ENCODE measurements at places on chromosomes 5 and 9.

DNA sequence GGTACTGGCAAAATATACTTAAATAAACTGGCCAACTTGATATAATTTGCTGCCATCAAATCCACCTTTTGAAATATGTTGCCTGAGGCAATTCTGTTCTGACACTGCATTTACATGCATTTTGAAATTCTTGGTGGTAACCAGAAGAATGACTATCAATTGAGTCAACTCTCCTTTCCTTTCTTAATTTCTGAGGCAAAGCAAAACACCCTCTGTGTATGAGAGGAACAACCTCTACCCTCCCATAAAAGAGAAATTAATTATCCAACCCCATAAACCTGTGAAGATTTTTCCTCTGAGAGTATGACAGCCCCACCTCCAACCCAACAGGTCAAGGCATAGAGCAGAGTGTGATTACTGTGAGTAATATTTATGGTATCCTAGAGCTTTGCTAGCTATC lies 286.8 kb downstream of the NR2F1-AS1 start:
- no peak for DNase-seq

- no peak for DNase-seq
These were observed 118.4 kb downstream of the ZNF608 start for GRCh38 chr5:124627815-124628595.

DNA sequence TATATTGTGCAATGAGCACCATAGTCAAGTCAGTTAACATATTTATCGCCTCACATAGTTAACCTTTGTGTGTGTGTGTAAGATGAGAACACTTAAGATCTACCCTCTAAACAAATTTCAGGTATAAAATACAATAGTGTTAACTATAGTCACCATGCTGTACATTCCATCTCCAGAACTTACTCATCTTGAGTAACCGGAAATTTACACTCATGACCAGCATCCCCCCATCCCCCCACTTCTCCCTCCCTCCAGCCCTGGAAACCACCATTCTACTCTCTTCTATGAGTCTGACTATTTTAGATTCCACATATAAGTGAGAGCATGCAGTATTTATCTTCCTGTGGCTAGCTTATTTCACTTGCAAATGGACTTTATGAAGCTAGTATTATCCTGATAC lies 40.3 kb downstream of the ZNF354A start:
- DNase-seq = no peak

- no peak for DNase-seq
These were observed 152.6 kb upstream of the MAST4 start for GRCh38 chr5:66443462-66444130.

DNA sequence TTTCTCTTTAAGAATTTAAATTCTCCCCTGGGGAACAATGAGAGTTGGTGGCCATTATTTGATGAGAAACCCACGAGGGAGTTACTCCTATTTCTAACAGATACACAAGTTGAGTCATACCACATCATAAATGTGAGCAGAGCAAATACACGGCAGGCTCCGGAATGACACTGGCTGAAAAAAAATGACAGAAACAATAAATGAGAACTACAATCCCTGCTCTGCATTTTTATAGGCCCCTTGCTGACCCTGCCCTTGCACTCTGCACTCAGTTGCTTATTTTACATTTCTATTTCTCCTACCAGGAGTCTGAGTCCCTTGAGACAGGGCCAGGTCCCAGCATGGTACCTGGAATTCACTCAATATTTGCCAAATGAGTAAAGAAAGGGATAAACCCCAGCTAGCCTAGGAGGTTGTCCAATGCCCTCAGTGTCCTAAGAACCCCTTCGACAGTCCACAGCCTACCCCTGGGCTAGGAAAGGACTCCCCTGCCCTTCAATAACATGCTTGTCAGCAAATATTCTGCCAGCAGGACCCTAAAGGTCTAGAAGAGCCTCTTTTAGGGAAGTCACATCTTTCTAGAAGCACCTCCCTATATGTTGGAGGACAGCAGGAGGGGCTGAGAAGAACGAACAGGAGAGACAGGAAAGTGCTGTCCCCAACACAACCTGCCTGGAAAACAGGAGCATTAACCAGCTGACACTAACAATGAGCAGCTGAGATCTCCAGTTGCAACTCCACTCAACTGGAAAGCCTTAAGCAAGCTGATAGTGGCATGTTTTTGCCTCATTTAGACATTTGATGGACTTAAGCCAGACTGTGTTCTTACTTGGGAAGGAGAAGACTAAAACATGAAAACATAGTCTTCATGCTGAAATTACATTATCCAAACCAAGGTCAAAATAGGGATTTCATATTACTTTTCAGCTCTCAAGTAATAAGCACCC lies 191.2 kb downstream of the ACTL7B start:
- DNase-seq = no peak

DNA sequence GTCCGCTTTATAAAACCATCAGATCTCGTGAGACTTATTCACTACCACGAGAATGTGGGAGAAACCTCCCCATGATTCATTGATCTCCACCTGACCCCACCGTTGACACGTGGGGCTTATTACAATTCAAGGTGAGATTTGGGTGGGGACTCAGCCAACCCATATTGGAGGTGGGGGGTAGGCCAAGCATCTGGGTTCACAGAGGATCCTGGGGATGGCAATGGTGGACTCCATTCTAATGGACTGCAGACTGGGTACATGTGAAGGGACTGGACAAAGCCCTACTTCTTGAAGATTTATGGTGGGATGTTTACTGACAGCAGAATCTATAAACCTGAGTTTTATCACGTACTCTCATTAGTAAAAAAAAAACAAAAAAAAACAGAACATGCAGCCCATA lies 15.1 kb downstream of the QRFP start:
- DNase-seq = no peak

All from GF-D8 (cell line).